Right lung (tissue), 10 donors: ENCODE measurements at places on chromosomes 7 and 10. TPM values are rescaled to one million over a fixed set of nuclear protein-coding genes. Genes with fewer than 3 reads are reported as not detected.

DNA sequence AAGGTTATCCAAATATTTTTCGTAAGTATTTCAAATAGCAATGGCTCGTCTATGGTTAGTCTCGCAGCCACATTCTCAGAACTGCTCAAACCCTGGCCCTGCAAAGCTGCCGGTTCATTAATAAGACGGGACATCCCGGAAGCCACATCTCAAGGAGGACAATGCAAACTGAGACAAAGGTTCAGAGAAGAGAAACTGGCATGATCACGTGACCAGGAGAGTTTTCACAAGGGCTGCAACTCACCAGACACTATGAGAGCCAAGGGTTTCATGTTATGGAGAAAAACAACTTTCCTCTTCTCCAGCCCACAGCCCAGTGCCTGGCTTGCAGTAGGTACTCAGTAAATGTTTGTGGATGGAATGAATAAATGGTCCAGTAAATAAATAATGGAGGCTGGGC, 5.0 kb upstream of the HSPA12A start:
- no peak for DNase-seq

DNA sequence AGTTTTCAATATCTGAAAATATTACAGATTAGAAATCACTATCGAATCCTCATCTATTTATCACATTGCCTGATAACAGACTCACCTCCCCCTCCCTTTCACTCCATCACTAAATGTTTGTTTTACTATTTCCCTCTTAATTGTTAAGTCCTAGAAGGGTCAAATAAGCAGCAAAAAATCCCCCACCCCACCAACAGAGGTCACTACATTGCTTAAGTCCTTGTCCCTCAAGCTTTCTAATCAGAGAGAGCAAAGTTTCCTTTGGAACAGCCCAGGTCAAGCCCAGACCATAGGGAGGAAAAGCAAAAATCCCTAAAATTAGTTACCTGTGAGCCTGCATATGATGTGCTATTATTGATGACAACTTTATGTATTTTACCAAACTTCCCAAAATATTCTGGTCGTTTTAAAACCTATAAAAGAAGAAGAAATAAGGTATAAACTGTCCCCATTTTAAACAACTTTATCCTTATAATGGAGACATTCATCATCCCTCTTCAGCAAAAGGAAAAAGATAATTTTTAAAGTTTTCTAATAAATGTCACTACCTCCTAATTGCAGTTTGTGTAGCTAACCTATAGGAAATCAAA, 95.0 kb downstream of the CNOT4 start:
- peak; percentile 6 for DNase-seq

DNA sequence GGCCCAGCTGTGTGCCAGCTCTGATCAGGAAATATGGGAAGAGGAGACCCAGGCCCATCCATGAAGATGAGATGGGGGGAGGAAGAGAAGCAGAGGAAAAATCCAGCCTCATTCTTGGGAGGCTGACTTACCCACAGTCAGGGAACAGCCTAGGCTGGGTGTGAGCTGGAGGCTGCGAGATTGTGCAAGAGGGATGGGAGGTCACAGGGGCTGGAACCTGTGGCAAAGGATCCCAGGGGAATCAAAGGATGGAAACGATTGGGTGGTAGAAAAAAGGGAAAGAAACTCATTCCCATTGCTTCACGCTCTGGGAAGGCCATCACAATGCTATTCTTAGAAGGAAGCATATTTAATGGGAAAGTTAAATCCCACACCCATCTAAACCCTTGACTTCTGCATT, 26.7 kb upstream of the CRHR2 start:
- DNase-seq: no peak

DNA sequence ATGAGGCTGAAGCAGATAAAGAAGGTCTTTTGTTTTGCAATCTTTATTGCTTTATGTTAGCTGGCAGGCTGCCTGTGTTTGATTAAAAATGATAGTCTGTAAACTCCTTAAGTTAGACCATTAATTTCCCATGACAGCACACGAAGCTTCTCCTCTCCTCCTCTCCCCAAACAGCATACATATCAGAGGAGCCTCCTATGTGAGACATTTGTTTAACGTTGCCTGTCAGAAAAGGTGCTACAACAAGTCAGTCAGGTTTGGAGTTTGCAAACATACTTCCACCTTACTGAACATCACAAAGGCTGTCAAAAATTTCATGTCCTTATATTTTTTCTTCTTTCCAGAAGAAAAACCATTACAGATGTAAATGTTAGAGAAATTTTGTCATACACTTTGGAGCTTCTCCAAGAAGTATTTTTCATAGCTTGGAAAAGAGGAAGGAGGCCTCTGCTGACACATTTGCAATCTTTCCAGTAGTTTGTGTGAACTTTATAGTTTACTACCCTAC, 393.1 kb downstream of the EXOC4 start:
- DNase-seq: no peak

DNA sequence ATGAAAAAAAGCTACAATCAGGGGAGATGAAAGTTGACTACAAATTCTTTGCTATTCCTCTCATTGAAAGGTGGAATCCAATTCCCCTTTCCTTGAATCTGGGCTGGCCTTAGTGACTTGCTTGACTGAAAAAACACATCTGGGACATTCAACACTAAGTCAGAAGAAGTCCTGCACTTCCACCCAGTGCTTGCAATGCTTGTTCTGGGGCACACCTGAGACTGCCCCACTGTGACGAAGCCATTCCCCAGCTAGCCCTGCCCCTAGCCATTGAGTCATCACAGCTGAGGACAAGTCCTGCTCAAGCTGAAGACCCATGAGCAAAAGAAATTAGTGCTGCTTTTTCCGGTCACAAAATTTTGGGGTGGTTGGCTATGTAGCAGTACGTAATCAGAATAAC, 19.2 kb upstream of the GRID1 start:
- no peak for DNase-seq

GRCh38 chr7:105352018-105352612, 36.6 kb downstream of the SRPK2 start:
- DNase-seq: peak; percentile 49

DNA sequence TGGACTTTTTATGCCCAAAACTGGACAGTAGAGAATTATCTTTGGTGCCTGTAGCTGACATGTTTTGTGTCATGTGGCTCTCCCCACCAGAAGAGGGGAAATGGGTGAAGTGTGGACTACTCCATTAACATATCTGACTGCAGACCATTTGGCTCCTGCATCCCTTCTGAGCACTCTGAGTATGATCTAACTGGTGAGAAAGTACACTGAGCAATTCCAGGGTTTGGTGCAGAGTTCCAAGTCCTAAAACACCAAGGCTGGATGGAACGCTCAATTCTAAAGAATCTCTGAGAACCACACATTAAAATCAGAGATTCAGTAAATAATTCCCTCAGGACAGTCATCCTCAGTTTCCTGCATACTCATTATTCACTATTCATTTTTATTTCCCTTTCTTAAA, 22.8 kb upstream of the OSBPL3 start:
- DNase-seq: no peak

DNA sequence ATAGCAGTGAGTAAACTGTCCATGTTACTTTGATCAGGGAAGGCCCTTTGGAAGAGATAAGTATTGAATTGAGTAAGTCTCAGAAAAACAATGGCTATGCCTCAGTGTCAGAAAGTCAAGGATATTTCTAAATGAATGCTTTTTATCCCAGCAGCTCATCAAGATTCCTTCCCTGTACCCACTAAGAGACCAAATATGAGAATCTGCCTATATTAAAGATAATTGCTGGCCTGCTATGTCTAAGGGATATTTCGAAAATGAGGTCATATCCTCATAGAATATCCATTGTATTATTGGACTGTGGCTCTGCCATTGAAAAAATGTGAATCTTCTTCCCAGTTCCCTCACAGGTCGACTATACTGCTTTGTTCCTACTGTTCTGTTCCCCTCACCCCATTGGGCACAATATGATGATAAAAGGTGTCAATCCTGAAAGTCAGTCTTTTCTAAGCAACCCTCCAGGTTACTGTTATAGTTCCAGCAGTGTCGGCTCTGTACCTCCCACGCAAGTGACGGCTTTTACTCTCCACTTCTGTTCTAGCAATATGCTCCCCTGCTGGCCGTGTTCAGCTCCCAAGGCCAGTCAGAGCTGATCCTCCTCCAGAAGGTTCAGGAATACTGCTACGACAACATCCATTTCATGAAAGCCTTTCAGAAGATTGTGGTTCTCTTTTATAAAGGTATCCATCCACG, 51.7 kb downstream of the BZW2 start:
- DNase-seq: no peak

DNA sequence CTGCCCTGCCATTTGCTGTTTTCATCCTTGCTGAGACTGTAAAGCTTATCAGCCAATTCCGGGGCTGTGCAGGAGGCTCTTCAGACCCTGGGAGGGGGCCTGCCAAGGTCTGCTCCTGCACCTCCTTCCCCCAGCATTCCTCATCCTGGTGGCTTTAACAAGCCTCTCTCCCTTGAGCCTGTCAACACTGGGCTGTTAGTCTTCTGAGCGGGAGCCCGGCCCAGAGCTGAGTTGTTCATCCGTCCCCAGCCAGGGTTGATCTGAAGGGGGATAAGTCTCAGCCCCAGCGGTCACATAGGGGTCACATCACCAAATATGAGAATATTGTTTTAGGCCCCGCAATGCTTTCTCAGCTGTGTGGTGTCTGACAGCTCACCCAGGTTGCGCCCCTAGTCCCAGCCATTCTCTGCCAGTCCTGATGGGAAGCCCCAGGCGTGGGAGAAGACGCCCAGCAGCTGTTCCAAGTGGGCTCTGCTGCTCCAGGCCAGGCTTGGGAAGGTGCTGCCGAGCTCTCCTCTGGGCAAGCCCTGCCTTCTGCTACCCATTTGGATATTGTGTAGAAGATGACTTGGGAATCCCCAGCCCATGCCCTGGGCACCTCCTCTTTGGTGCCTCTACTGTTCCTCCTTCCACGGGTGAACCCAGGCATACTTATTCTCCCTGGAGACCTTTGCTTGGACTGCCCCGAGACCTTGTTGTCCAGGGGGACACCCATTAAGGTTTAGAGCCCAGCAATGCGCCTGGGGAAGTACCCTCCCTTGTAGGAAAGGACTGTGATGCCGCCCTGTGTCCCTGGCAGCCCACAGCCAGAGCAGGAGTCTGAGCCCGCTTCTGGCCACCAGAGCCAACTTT, 23.5 kb upstream of the TRIM8 start:
- no peak for DNase-seq

DNA sequence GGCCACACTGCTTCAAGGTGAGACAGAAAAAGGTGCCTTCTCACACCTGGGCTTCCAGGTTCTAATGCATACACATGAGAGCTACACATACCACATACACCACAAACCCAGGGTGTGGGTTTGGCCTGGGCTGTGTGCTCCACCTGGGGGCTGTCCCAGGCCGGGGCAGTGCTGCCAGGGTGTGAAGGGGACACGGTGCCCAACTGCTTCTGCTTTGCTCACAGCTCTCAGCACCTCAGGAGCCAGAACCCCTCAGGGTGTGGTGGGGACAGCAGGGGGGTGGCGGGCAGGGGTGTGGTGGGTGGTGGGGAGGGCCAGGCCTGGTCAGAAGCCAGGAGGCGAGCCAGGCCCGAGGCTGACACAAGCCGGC, 51.1 kb downstream of the TMEM209 start:
- no peak for DNase-seq

GRCh38 chr7:80642871-80643270, 4.4 kb downstream of the CD36 start:
- no peak for DNase-seq

DNA sequence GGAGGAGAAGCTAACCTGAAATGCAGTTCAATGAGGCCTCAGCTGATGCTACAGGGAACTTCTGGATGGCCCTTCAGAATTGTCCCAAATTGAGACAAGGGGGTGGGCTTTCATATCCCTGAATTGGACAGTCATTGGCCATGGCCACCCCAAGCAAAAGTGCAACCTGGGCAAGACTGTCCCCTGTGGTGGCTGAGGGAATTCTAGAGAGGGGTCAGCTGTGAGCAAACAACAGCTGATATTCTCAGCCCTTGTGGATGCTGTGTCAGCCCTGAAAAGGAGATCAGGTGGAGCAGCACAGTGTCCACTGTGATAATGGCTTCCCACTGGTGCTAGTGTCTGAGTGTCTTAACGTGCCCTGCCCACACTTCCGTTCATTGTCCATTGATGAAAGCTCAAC, 76.6 kb downstream of the SLC16A9 start:
- no peak for DNase-seq

- DNase-seq: no peak
Measured at GRCh38 chr10:75825235-75825634, 393.8 kb downstream of the LRMDA start.

DNA sequence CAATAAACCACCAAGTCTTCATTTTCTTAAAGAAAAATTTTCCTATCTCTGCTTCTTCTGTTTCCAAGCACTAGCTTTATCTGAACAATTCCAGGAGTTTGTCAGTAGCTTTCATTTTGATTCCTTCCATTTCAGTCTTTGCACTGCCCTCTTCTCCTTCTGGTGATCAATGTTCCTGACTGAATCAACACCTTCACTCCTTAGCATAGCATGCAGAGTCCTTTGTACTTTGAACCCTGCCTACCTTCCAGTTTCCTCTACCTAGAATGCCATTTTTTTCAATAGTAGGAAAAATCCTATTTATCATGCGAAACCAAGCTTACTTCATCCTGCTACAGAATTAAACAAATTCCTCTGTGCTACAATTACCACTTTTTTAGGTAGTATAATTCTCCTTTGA, 1.9 kb upstream of the C10orf88 start:
- no peak for DNase-seq

GRCh38 chr7:88357781-88358525, 51.3 kb upstream of the STEAP4 start:
- no peak for DNase-seq

DNA sequence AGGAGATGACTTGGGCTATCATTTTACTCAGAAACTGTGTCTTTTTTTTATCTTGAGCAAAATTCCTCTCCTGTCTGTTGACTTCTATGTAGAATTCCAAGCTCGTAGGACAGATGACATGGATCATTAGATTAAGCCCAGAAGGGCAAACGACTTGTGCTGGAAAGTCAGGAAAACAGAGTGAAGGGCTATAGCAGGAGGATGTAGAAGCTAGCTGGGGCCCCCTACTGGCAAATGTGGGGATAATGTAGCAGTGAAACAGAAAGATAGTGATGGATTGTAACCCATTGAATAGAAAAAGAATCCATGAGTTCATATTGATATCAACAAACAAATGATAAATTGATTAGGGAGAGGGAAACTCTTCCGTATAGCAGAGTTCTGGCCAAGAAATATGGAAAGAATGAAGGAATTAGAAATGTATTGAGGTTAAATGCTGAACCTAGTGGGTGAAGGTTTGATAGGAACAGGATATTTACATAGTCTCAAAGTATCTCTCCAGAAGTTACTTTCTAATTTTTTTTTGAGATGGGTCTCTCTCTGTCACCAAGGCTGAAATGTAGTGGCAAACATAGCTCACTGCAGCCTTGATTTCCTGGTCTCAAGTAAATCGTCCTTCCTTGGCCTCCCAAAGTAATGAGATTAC, 103.6 kb downstream of the LYZL1 start:
- DNase-seq: no peak

GRCh38 chr10:112304267-112304859, 21.2 kb downstream of the TECTB start:
- DNase-seq: no peak

Gene PPP1R17
- not detected for polyA plus RNA-seq

Gene SAP25
- polyA plus RNA-seq: 12.8 TPM

Gene CLDN4
- polyA plus RNA-seq: 91.5 TPM

Gene SEC61G
- 161 TPM for polyA plus RNA-seq

Gene AASS
- polyA plus RNA-seq: 59.0 TPM

Gene SH2D4B
- 0.22 TPM for polyA plus RNA-seq

Gene NPC1L1
- polyA plus RNA-seq: 0.21 TPM
